GOT3 (cell line): ENCODE measurements at places on chromosomes 1 and 21.

GRCh38 chr1:198472119-198472518, 68.4 kb downstream of the ATP6V1G3 start:
- no peak for DNase-seq

- DNase-seq, result no peak
These were observed 21.7 kb upstream of the ZNF362 start for GRCh38 chr1:33234588-33234990.

DNA sequence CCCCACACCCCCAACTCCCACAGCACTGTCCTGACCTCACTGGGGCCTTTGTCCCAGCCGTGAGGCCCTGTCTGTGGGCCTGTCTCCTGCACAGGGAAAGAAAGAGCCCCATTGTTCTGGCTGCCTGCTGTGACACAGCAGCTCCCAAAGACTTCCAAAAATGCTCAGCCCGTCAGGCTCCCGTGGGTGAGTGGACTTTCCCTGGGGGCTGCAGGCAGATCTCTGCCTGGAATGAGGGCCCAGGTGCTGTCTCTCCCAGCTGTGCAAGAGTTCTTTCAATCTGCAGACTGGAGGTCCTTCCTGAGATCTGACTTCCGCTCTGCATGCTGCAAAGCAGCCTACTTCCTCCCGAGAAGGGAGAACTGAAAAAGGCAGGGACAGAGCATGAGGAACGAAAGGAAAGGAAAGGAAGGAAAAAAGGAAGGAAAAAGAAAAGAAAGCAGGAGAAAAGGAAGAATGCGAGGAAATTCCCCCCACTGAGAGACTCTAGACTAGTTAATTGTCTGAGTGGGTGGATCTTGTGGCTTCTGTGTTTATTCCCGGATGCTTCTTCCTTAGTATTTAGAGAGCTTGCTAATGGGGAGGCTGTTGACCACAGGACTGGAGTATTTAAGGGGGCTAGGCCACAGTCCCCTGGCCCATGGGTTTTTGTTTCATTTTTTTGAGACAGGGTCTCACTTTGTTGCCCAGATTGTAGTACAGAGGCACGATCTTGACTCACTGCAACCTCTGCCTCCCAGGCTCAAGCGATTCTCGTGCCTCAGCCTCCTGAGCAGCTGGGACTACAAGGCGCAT, 15.0 kb downstream of the NES start:
- no peak for DNase-seq

DNA sequence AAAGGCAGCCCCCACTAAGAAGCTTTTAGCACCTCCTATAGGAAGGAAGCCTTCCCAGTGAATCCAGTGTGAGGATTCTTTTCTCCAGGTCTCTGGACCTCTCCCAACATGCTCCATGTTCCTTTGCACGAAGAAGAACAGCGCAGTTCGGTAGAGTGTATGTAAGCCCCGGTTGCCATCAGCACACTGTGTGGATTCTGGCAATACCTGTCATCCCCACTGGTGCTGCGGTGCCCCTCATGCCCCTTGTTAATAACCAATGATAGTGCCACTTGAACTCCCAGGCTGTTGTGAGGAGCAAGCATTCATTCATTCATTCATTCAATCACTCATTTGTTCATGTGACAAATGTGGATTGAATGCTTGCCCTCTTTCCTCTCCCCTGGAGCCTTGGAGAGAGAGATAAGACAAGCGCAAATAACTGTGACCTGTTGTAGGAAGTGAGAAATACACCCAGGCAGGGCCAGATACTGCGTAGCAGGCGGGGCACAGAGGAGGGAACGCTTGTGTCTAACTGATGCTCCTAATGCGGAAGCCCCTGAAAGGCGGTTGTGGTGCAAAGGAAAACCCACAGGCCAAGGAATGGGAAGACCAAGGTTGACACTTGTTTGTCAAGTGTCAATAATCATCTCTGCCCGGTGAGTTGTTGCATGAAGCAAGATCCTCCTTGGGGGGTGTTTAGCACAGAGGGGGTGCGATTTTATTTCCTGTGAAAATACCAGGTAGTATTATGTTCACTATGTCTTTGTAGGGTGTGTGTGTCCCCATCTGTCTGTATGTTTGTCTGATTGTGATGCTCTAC, 9.8 kb downstream of the LGR6 start:
- no peak for DNase-seq

- DNase-seq, result no peak
These were observed 70.8 kb upstream of the LBR start for GRCh38 chr1:225498549-225499136.

- no peak for DNase-seq
These were observed 12.2 kb upstream of the VN1R5 start for GRCh38 chr1:247243524-247244137.

DNA sequence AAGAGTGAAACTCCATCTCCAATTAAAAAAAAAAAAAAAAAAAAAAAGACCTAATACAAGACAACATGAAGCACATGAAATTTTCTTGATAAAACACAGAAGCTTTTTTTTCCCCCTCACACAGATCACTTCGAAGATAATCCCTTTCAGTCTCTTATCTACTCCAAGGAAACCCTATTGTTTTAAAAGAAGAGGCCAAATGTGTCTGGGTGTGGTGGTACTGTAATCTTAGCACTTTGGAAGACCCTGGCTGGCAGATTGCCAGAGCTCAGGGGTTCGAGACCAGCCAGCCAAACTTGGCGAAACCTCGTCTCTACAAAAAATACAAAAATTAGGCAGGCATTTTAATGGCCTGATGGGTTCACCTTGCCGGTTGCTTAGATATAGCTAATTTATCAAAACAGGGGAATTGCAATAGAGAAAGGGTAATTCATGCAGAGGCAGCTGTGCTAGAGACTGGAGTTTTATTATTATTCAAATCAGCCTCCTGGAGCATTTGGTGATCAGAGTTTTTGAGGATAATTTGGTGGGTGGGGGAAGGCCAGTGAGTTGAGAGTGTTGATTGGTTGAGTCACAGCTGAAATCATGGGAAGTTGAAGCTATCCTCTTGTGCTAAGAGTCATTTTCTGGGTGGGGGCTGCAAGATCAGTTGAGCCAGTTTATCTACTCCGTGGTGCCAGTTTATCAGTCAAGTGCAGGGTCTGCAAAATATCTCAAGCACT, 62.5 kb downstream of the SLC16A1 start:
- no peak for DNase-seq

- no peak for DNase-seq
These were observed 210.4 kb upstream of the RUNX1 start for GRCh38 chr21:35259457-35259856.

DNA sequence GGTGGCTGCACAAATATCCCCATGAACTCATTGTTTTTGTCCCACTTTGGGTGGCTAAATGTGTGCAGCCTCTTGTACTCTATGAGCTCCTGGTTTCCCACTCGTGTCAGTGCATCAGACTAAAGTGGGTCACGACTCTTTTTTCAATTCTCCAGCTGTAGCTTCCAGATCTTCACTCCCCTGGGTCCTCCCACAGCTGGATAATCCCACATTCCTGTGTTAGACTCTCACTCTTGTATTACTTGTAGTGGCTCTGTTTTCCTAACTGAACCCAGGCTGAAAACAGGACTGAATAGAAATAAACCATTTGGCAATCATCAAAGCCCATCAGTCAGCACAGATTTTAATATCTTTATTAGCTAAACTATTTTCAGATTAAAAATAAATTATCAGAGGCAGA, 60.4 kb downstream of the UBE2U start:
- DNase-seq, result no peak

DNA sequence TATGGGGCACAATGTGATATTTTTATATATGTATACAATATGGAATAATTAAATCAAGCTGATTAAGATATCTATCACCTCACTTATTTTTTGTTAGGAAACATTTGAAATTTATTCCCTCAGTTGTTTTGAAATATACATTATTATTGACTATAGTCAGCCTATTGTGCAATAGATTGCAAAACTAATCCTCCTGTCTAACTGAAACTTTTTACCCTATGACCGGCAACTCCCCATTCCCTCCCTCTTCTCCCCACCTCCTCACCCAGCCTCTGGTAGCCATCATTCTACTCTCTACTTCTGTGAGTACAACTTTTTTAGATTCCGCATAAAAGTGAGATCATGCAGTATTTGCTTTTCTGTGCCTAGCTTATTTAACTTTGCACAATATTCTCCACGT, 117.7 kb upstream of the SGIP1 start:
- no peak for DNase-seq

- DNase-seq, result no peak
These were observed 22.3 kb upstream of the GPR137B start for GRCh38 chr1:236119943-236120484.

DNA sequence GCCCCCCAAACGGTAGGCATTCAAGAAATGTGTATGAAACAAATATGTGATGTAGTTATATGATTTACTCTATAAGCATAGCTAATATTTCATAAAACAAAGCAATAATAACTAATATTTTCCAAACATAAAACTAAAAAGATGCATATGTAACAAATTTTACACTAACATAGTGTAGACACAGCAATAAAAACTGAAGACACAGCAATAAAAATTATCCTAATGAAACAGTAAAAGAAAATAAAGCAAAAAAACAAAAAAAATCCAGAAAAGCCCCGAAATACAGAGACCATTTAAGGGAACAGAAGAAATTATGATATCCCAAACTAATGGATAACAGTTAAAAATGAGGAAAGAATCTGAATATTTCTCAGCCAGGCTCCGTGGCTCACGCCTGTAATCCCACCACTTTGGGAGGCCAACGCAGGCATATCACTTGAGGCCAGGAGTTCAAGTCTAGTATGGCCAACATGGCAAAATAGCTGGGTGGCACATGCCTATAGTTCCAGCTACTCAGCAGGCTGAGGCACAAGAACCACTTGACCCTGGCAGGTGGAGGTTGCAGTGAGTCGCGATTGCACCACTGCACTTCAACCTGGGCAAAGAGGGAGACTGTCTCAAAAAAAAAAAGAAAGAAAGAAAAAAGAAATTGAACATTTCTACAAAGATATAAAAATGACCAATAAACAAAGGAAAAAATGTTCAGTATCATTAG, 38.2 kb upstream of the PSMG1 start:
- DNase-seq, result no peak

- DNase-seq, result no peak
These were observed 53.1 kb downstream of the SH3GLB1 start for GRCh38 chr1:86757272-86757984.

DNA sequence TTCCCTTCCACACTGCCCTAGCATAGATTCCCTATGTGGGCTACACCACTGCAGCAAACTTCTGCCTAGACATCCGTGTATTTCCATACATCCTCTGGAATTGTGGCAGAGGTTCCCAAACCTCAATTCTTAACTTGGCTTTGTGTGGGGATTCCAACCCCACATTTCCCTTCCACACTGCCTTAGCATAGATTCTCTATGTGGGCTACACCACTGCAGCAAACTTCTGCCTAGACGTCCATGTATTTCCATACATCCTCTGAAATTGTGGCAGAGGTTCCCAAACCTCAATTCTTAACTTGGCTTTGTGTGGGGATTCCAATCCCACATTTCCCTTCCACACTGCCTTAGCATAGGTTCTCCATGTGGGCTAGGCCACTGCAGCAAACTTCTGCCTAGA, 31.4 kb downstream of the ZNF670 start:
- DNase-seq, result no peak

GRCh38 chr21:24730661-24731060, 876.6 kb downstream of the MRPL39 start:
- DNase-seq, result no peak

GRCh38 chr21:32425628-32426027, 13.1 kb downstream of the EVA1C start:
- no peak for DNase-seq

DNA sequence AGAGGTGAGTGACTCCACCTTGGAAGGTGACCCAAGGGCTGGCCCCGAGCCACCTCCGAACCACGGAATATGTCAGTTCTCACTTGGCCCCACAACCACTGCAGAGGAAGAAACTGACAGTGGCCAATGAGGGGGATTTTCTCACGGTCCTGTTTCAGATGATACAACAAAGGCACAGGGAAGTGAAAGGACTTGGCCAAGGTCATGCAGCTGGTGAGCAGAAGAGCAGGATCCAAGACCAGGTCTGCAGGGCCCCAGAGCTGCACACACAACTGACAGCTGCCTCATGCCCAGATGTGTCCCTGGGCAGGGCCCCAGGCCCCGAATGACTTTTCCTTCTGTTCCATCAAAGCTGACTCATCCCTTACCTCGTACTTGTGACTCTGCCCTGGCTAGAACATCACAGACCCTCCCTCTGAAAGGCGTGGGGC, 25.8 kb upstream of the EVA1B start:
- DNase-seq, result no peak

DNA sequence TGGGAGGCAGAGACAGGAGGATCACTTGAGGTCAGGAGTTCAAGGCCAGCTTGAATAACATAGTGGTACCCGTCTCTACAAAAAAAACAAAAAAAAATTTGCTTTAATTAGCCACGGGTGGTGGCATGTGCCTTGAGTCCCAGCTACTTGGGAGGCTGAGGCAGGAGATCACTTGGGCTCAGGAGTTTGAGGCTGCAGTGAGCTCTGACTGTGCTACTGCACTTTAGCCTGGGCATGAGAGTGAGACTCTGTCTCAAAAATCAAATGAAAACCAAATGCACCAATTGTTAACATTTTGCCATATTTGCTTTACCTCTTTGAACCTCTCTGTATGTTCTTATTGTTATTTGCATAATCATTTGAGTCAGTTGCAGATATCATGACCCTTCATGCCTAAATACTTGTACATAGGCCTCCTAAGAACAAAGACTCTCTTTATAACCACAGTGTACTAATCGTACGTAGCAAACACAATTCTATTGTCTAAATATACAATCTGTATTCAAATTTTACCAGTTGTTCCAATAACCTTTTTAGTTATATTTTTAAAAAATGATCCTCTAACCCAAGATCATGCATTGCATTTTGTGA, 8.5 kb upstream of the NID1 start:
- no peak for DNase-seq

- DNase-seq, result no peak
These were observed 351.0 kb upstream of the B3GALT2 start for GRCh38 chr1:193537266-193538002.

DNA sequence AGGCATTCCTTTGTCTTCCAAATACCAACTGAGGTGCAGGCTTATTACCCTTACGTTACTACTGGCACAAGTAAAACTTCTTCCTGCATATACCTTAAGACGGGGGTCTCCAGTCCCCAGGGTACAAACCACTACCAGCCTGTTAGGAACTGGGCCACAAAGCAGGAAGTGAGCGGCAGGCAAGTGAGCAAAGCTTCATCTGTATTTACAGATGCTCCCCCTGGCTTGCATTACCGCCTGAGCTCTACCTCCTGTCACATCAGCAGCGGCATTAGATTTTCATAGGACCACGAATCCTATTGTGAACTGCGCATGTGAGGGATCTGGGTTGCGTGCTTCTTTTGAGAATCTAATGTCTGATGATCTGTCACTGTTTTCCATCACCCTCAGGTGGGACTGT, 113.1 kb downstream of the SLC45A1 start:
- DNase-seq, result no peak

GRCh38 chr1:7489586-7489985, 281.5 kb upstream of the VAMP3 start:
- DNase-seq, result no peak

DNA sequence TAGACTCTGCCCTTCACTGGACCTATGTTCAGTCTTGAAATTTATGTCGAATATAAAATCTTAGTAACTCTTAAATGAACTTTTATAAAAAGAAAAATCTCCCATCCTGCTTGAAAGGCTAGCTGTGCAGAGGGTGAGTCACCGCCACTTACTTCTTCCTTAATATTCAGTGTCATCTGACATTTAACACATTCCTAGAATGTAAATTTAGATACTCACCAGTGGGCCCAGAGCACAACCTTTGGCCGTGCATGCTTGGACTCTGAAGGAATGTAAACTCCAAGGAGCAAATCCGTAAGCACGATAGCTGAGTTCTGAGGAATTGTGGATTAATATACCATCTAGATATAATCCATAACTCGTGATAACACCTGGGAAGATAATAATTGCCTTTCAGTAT, 403.3 kb downstream of the KCTD3 start:
- DNase-seq, result no peak
